ENCODE measurements at places on chromosomes 7 and 10.

GRCh38 chr10:90075995-90076394 is 374.6 kb downstream of the KIF20B start:
- no peak for DNase-seq

DNA sequence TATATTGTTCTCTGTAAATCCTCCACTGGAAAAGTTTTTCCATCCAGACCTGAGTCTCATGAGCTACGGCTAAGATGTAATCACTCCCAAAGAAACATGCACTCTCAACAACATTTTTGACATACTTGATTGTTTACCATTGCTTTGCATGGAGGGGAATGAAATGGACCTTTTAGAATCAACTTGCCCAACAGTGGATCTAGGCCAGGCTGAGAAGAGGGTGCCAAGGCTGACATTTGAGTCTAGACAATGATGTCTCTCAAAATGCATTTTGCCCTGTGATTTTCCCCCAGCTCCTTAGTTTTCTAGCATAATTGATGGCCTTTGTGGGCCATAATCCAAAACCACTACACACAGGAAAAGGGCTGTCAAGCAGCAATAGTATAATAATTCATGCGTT is 297.9 kb upstream of the KLF6 start:
- no peak for DNase-seq

DNA sequence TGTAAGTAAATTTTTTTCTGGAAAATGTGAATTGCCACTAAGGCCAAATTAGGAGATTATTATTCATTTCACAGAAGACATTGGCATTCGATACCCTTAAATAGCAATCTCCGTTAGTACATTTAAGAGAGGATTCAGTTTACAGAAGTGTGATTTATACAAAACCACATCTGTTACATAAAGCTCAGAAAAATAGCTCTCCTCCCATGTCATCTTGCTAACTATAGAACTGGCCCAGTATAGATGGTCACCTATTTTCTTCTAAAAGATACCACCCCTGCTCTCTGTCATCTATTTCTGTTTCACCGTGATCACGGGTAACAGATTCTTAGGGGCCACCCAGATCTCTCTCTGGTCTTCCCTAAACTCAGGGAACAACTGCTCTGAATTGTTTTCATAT is 119.1 kb downstream of the HIP1 start:
- DNase-seq: no peak

GRCh38 chr7:31741852-31742251 is 54.8 kb downstream of the PPP1R17 start:
- DNase-seq: no peak

DNA sequence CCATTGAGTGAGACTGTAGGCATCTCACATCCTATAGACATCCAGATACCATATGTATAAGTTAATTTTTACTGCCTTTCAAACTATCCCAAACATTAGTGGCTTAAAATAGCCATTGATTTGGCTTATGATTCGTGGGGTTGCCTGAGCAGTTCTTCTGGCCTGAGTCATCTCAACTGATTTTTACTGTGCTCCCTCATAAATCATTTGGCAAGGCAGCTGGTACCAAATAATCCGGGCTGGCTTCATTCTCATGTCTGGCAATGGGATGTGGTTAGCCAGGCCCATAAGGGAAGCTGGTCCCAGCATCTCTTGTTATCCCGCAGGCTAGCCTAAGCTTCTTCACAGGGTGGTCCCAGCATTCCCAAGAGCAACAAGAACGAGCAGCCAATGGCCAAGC is 6.7 kb upstream of the LRGUK start:
- no peak for DNase-seq

DNA sequence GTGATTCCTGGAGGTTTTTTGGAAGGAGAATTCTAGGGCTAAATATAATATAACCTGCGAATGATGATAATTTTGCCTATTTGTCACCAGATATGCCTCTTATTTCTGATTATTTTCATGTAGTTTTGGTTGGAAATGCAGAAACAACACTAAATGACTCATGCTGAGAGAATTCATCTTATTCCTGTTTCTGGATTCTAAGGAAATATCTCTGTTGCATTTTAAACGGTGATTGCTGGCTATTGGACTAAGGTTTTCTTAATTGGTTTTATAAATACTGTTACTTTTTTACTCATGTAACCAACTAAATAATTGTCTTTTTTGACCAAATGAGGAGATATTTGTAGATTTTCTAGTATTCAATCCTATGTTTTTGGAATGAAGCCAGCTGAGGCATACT is 204.9 kb upstream of the NPSR1 start:
- no peak for DNase-seq

DNA sequence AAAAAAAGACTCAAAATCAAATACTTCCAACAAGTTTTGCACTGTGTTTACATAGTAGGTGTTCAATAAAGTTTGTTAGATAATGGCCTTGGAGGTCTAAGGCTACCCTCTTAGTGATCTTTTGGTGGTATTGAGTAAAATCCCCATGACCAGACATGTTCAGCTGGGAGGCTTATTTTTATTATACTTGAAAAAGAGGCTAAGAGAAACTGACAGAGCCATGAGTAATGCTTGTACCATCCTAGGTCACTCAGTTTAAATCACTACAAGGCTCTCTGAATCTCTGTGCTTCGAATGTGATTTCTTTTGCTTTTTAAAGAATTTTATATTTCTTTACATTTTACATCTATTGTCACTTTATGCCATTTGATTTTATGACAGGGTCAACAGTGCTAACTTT is 90.5 kb downstream of the TWIST1 start:
- no peak for DNase-seq

All from activated CD8-positive, alpha-beta T cell treated with anti-CD3 and anti-CD28 coated beads for 36 hours (primary cell).